Testis (tissue), 5 donors: ENCODE measurements at places on chromosomes 2 and 18. TPM values are rescaled to one million over a fixed set of nuclear protein-coding genes. Genes with fewer than 3 reads are reported as not detected.

COL3A1 gene
- polyA plus RNA-seq = 589 TPM

- DNase-seq = no peak
Observed at GRCh38 chr2:241736111-241736510, 1.7 kb downstream of the D2HGDH start.

- DNase-seq = no peak
Observed at GRCh38 chr2:12861344-12861930, 144.7 kb downstream of the TRIB2 start.

TSPYL6 gene
- polyA plus RNA-seq = 53.9 TPM

MSTN gene
- polyA plus RNA-seq = 0.76 TPM

GALNT5 gene
- polyA plus RNA-seq = 0.45 TPM

DNA sequence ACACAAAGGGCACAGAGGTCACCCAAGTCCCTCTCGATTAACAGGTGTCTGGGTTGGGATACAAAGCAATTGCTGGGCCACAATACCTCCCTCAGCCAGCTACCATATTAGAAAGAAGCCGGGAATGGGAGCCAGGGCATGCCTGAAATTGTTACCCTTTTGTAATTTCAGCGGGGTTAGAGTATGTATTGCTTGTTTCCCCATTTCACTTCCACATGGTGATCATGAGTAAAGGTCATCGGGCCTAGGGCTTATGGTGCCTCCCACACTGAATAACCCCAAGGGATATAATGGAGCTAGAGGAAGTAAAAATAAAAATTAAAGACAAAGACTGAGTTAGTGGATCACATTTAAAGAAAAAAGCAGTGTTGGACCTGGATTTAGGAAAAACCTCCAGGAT, 437.2 kb upstream of the KLHL29 start:
- DNase-seq = no peak

PLGLB2 gene
- polyA plus RNA-seq = not detected

DNA sequence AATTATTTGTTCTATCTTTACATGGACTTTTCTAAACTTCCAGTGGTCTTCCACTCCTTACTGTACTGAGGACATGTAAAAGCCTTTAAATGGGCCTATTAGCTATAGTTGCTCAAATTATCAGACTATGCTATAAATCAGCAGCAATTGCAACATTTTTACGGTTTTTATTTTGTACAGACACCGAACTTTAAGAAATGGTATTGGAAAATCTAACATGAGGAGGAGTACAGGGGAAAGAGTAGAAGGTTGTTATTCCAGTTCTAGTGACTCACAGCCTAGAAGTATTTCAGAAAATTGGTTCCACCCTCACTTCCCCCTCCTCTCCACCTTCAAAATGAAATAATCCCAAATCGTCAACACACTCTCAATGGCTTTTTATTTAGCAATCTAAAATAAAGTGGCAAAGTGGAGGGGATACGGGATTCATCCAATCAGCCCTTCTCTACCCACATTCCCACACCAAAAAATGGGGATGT, 1.1 kb downstream of the NCKAP1 start:
- DNase-seq = no peak

GRCh38 chr2:7031547-7032245, 114.5 kb downstream of the RNF144A start:
- DNase-seq = no peak

DNA sequence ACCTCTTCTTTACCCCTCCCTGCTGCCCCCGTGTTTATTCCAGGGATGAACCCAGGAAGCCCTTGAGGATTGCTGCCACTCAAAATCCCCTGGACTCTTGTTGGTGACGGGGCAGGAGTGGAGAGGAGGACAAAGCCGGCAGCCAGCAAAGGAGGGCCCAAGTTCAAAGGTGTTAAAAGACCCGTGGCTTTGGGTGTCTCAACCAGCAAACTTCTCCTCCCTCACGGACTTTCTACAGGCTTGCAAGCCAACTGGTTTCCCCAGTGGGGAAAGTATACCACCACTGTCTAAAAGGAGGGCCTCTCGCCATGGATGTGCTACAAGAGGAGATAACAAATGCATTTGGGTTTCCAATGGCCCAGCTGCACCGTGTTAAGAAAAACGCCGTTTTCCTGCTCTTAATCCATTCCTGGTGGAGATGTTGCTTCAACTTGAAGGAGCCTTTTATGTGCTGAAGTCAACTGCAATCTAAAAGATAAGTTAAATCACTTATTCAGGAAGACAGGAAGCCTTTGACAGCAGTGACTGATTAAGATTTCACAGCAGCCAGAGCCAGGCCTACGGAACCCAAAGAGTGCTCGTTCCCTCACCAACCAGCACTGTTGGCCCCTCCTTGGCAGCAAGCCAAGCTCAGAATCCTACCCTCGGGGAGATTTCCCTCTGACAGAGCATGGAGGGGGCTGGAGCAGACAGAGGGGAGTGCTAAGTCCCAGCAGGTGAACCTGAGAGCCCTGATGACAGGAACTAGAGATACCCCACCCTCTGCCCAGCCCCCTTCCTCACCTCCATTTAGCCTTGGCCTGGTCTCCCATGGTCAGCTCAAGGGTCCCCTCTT, 57.8 kb downstream of the ZBTB7C start:
- no peak for DNase-seq

DNA sequence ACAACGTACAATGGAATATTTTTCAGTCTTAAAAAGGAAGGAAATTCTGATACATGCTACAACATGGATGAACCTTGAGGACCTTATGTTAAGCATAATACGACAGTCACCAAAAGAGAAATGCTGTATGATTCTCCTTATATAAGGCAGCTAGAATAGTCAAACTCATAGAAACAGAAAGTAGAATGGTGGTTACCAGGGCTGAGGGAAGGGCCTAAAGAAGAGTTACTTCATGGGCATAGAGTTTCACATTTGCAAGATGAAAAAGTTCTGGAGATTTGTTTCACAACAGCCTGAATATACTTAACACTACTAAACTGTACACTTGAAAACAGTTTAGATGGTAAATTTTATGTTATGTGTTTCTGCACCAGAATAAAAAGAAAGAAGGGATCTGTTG, 113.3 kb downstream of the GALNT1 start:
- DNase-seq = no peak

GRCh38 chr2:51595836-51596235, 563.9 kb upstream of the NRXN1 start:
- DNase-seq = no peak

PFN4 gene
- polyA plus RNA-seq = 248 TPM

KIAA2012 gene
- polyA plus RNA-seq = 1.6 TPM

ARHGEF4 gene
- polyA plus RNA-seq = 18.0 TPM

- DNase-seq = no peak
Observed at GRCh38 chr2:213161759-213162515, 10.5 kb upstream of the IKZF2 start.

- no peak for DNase-seq
Observed at GRCh38 chr18:62554061-62554815, 31.4 kb downstream of the ZCCHC2 start.

FAM237A gene
- polyA plus RNA-seq = 3.7 TPM

LIMS4 gene
- polyA plus RNA-seq = 4.7 TPM

DNA sequence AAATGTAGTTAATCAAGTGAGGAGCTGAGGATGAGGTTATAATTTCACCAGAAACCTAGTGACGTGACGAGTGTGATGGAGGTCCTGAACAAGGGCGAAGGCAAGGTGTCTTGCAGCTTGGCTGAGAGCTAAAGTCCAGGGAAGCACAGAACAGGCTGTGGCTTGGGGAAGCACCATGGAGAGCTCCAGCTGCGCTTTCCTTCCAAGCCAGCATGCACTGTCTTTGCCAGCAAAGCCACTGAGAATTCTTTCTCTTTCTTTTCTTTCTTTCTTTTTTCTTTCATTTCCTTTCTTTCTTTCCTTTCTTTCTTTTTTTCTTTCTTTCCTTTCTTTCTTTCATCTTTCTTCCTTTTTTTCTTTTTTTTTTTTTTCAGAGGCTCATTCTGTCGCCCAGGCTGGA, 239.3 kb downstream of the FBXO15 start:
- DNase-seq = peak; percentile 38

RAMP1 gene
- polyA plus RNA-seq = 13.9 TPM

RBMS1 gene
- polyA plus RNA-seq = 34.7 TPM

DNA sequence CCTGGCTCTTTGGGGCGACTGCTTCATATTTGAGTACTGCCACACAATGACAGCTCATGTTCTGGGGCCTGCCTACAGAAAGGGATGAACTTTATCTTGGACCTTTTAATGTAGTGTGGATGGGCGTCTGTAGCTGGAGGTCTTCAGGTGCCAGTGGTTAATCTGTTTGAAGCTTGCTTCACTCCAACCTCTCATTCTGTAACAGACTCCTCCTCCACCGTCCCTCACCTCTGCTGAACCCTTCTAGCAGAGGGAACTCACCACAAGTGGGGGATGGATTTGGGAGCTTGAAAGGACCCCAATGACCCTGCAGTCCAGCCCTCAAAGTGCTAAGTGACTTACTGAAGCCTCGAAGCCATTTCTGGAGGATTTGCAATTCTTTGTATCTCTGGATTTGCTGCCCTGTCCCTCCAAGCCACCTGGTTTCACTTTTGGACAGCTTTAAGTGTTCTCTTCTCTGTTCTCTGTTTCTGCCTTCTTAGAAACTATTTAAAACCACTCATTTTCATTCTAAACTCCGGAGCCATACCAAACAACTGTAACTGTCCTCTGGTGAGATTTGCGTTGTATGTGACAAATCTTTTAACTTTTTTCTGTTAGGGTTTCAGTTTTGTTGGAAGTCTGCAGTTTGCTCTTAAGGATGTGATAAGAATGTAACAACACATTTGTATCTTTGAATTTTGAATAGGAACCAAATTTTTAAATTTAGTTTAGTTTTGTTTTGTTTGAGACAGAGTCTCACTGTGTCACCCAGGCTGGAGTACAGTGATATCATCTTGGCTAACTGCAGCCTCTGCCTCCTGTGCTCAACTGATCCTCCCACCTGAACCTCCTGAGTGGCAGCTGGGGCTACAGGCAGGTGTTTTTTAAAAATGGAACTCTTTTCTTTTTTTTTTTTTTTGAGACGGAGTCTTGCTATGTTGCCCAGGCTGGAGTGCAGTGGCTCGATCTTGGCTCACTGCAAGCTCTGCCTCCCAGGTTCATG, 37.0 kb upstream of the CASP8 start:
- DNase-seq = peak; percentile 34

DNA sequence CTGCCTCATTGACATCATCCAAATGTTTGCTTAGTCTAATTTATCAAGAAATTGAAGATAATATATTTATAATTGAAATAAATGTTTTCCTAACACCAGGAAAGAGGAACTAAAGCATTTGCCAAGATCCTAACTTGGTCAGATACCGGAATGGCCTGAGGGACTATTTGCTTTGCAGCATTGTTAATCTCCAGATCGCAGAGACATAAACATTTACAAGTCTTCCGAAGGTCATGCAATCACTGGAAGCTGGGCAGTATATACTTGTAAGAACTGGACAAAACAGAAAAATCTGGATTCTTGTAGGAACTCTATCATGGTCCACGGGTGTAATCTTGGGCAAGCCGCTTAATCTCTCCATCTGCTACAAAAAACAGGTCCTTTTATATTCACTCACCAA, 42.2 kb downstream of the CYBRD1 start:
- no peak for DNase-seq

- DNase-seq = peak; percentile 69
Observed at GRCh38 chr2:148645539-148646230, 1.1 kb downstream of the EPC2 start.

- no peak for DNase-seq
Observed at GRCh38 chr2:134648586-134648985, 70.2 kb downstream of the TMEM163 start.

KCNJ13 gene
- polyA plus RNA-seq = 0.25 TPM

DNA sequence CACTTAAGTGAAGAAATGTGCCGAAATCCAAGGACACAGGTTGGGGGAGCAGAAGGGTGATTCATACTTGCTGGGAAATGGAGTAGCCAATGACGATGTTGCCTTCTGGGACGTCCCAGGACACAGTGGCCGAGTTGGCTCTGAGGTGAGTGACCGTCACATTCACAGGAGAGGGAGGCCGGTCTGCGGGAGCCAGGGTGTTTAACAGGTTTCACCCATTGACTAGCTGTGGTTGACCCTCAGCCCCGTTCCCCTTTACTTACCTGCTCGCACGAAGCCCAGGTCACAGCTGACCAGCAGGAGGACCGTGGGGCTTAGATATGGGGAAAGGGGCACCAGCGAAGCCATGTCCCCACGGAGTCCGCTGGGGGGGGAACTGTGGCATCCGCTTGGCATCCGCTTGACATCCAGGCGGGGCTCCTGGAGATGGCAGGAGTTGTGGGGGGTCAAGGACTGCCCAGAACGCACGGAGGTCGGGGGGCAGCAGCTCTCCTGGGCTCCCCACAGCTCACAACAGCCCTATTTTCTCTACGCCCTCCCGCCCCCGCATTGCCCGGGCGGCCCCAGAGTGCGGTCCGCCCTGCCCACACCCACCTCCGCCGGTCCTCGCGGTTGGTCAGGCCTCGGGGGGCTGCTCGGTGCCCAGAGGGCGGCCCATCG, 586 bp downstream of the FNDC4 start:
- peak; percentile 47 for DNase-seq

DNA sequence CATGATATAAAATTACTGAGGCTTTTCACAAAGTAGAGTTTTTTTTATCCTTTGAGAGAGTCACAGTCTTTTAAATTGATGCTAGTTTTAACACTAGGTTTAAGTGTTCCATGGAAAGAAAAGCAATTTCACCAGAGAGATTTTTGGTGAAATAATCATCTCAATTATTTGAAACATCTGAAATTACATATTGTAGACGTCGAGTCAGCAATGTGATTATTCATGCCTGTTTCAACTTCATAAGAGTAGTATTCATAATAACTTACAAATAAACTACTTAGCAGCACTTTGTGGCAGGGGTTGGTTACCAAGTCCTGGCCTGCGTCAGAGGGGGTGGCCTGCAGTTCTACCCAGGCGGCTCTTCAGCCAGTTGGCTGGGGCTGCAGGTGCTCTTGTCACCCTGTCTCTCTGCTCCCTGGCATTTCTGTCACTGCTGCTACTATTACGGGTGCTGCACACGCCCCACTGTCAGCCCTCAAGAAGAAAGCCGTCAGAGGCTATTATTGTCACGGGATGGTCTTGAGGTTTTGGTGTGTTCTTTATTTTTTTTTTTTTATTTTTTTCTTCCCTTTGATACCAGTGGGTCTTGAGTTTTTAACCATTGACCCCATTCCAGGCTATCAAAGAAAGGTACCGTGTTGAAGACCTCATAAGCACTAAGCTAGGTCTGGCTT, 50.4 kb downstream of the MALT1 start:
- no peak for DNase-seq

DNA sequence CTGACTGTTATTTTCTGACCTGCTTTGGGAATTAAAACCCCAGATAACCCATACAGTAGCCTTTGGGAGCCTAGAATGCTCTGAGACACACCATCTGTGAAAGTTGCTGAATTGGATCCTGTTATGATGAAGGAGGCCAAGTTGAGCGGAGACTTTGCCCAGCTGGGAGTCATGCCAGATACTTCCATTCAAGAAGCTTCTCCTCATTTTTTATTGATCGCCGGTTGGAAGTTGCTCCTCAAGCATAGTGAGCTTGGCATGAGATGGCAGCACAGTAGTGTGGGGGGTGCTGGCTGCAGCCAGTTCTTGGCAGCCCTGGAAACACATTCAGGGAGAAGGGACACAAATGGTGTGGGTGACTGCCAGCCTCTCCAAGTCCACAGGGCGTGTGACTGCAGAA, 270.7 kb upstream of the NRP2 start:
- DNase-seq = no peak

GTF2A1L gene
- polyA plus RNA-seq = 99.0 TPM
